ENCODE measurements at places on chromosomes 12 and 14. TPM values are rescaled to one million over a fixed set of nuclear protein-coding genes. Genes with fewer than 3 reads are reported as not detected.

AICDA gene
- not detected for total RNA-seq

DIO2 gene
- total RNA-seq, result 26.6 TPM

CDKL1 gene
- total RNA-seq, result not detected

PSME1 gene
- total RNA-seq, result 98.7 TPM

OTUB2 gene
- 4.1 TPM for total RNA-seq

GRCh38 chr12:123028475-123028874 is 48.0 kb downstream of the ARL6IP4 start:
- H3K4me1 ChIP-seq, result no peaks in the 10 kb centered on the region
- H3K4me3 ChIP-seq, result no peak overlapping the region
- H3K27ac ChIP-seq, result no peak overlapping the region
- no peak for DNase-seq
- peaks cover 3% of the 10 kb centered on the region for H3K36me3 ChIP-seq
- no peaks in the 10 kb centered on the region for H3K27me3 ChIP-seq

DNA sequence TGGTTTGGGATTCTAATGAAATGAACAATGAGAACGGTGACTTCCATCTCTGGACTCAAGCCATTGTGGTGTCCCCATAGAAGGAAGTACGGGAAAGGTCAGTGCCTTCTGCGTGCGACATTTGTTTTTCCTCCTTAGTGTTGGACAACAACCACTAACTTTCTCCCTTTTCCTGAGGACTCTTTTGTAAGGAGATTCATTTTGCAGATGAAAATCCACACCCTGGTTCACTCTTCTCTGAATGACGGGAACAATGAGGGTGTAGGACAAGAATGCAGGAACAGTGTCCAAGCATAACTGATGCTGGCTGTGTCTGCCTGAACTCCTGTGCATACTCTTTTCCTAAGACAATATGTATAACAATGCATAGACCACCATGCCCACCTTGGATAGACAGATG is 176.4 kb downstream of the STXBP6 start:
- H3K27ac ChIP-seq, result no peak overlapping the region
- no peak overlapping the region for H3K4me3 ChIP-seq
- no peaks in the 10 kb centered on the region for H3K36me3 ChIP-seq
- H3K27me3 ChIP-seq, result no peaks in the 10 kb centered on the region

- no peaks in the 10 kb centered on the region for H3K36me3 ChIP-seq
- DNase-seq, result no peak
- no peaks in the 10 kb centered on the region for H3K27me3 ChIP-seq
- no peaks in the 10 kb centered on the region for H3K4me1 ChIP-seq
- H3K4me3 ChIP-seq, result no peak overlapping the region
Observed at GRCh38 chr14:62003701-62004100, 241.5 kb downstream of the SNAPC1 start.

DNA sequence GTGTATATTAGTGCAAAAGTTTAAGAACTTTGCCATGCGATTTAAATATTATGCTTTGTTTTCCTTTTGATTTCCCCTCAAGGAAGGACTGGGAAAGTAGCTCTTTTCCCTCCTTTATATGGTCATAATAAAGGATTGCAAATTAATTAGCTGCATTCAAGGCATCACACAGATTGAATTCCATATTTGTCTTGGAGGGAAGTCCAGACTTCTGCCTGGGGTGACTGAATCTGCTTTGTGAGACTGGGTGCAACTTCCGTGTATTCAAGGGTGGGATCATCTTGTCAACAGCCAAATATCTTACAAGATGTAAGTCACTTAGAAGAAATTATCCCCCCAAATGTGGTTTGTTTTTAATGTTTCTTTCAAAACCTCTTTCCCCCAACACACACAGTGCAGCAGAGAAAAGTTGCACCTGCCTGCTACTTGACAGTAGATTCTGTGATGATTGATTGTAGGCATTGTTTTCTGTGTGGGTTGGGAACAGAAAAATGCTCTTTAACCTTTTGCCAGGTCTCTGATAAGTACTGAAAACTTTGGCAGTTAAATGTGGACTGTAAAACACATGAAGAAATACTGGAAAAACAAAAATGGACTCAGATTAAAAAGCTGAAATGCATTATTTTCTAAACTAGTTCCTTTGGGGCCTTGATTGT is 28.4 kb downstream of the STK38L start:
- H3K4me3 ChIP-seq, result no peak overlapping the region
- no peaks in the 10 kb centered on the region for H3K27me3 ChIP-seq
- H3K4me1 ChIP-seq, result peaks cover 66% of the 10 kb centered on the region

DNA sequence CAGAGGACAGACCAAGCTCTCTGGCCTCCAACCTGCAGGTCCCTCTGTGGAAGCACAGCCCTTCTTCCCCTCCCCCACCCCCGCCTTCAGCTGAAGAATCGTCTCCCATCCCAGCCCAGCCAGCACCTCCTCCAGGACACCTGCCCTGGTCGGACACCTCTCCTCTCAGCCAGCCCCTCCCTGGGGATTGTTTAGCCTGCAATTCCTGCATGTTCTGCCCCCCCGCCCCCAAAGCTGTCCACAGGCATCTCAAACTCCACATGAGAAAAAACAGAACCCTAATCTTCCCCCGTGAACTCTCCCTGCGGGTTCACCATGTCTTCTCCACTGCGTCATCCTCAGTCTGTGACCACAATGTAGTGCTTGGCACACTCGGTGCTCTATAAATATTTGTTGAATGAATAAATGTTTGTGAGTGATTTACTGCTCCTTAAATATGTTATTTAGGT is 24.1 kb downstream of the PRIMA1 start:
- no peaks in the 10 kb centered on the region for H3K27me3 ChIP-seq
- peaks cover 66% of the 10 kb centered on the region for H3K4me1 ChIP-seq
- peak overlapping the region; percentile 87 for H3K27ac ChIP-seq
- no peak overlapping the region for H3K4me3 ChIP-seq
- no peak for DNase-seq

DNA sequence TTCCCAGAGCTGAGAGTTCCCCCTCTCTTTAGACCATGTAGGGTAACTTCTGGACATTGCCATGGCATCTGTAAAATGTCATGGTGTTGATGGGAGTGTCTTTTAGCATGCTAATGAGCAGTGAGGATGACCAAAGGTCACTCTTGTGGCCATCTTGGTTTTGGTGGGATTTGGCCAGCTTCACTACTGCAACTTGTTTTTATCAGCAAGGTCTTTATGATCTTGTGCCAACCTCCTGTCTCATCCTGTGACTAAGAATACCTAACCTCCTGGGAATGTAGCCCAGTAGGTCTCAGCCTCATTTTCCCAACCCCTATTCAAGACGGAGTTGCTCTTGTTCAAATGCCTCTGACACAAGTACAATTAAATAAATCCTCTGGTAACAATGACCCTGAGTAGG is 244.4 kb downstream of the NEDD1 start:
- no peaks in the 10 kb centered on the region for H3K36me3 ChIP-seq
- no peak overlapping the region for H3K4me3 ChIP-seq
- DNase-seq, result no peak
- no peak overlapping the region for H3K27ac ChIP-seq
- H3K27me3 ChIP-seq, result no peaks in the 10 kb centered on the region

DNA sequence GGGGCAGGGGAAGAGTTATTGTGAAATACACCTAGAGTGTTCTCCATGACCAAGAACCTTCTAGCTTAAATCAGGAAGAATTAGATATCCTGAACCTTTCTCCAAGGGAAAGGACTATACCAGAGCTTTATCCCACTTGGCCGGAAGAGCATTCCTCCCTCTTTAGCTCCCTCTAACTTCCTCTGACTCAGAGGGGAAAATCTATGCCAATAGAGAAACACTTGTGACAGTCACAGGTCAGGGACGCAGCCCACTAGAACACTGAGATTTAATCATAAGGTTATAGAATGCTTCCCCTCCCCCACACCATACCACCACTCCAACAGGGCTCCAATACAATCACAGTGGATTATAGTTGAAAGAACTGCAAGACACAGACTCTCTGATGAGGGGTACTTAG is 55.4 kb upstream of the RFX4 start:
- H3K4me3 ChIP-seq, result no peak overlapping the region
- no peak overlapping the region for H3K27ac ChIP-seq
- H3K4me1 ChIP-seq, result no peaks in the 10 kb centered on the region
- H3K36me3 ChIP-seq, result no peaks in the 10 kb centered on the region
- no peaks in the 10 kb centered on the region for H3K27me3 ChIP-seq
- DNase-seq, result no peak

- H3K4me3 ChIP-seq, result no peak overlapping the region
- H3K27me3 ChIP-seq, result no peaks in the 10 kb centered on the region
- no peaks in the 10 kb centered on the region for H3K4me1 ChIP-seq
- H3K36me3 ChIP-seq, result no peaks in the 10 kb centered on the region
- peak; percentile 3 for DNase-seq
Observed at GRCh38 chr12:72618764-72619163, 346.6 kb downstream of the TRHDE start.

- no peaks in the 10 kb centered on the region for H3K36me3 ChIP-seq
- no peaks in the 10 kb centered on the region for H3K27me3 ChIP-seq
- peaks cover 4% of the 10 kb centered on the region for H3K4me1 ChIP-seq
- no peak for DNase-seq
Observed at GRCh38 chr12:47894068-47894467, 10.7 kb downstream of the VDR start.

- H3K4me1 ChIP-seq, result peaks cover 6% of the 10 kb centered on the region
- H3K27me3 ChIP-seq, result no peaks in the 10 kb centered on the region
- DNase-seq, result no peak
- no peak overlapping the region for H3K4me3 ChIP-seq
- no peaks in the 10 kb centered on the region for H3K36me3 ChIP-seq
- H3K27ac ChIP-seq, result no peak overlapping the region
Observed at GRCh38 chr14:75240781-75241180, 37.8 kb upstream of the FOS start.

- no peaks in the 10 kb centered on the region for H3K36me3 ChIP-seq
- H3K27me3 ChIP-seq, result no peaks in the 10 kb centered on the region
- no peak overlapping the region for H3K4me3 ChIP-seq
Observed at GRCh38 chr12:60035835-60036234, 440.0 kb downstream of the SLC16A7 start.

DNA sequence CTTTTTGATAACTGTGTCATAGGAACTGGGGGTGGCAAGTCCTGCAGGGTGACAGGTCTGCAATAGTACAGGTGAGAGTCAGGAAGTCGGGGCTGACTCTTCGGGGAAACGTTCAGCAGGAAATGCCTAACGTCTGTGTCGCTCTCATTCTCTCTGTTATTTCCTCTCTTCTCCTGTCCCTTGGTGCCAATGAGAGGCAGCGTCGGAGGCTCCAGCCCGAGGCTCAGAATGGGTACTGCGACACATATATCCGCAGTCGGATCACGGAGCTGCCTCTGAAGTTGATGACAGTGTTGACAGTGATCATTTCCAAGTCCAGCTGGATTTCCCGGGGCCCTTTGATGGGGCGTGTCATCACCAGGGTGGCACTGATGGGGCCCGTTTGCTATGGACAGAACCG is 2.7 kb upstream of the TC2N start:
- H3K27me3 ChIP-seq, result no peaks in the 10 kb centered on the region
- DNase-seq, result no peak
- H3K27ac ChIP-seq, result peak overlapping the region; percentile 71
- peaks cover 46% of the 10 kb centered on the region for H3K36me3 ChIP-seq
- peaks cover 44% of the 10 kb centered on the region for H3K4me1 ChIP-seq
- no peak overlapping the region for H3K4me3 ChIP-seq

DNA sequence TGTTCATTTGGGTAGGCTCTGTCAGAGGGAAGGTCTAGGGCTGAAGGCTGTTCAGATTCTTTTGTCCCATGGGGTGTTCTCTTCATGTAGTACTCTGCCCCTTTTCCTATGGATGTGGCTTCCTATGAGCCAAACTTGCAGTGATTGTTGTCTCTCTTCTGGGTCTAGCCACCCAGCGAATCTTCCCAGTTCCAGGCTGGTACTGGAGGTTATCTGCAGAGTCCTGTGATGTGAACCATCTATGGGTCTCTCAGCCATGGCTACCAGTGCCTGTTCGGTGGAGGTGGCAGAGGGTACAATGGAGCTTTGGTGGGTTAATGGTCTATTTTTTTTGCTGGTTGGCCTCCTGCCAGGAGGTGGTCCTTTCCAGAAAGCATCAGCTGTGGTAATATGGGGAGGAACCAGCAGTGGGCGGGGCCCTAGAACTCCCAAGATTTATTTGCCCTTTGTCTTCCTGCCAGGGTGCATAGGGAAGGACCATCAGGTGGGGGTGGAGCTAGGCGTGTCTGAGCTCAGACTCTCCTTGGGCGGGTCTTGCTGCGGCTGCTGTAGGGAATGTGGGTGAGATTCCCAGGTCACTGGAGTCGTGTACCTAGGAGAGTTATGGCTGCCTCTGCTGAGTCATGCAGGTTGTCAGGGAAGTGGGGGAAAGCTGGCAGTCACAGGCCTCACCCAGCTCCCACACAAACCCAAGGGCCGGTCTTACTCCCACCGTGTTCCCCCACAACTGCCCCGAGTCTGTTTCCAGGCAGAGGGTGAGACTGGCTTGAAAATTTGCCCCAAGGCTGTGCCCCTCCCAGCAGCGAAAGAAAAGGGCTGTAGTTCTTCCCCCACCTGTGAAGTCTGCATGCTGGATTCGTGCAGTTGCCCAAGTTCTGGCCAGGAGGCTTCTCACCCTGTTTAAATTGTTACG is 17.5 kb downstream of the MTRFR start:
- no peaks in the 10 kb centered on the region for H3K27me3 ChIP-seq
- H3K36me3 ChIP-seq, result peaks cover 26% of the 10 kb centered on the region
- DNase-seq, result peak; percentile 94
- H3K27ac ChIP-seq, result peak overlapping the region; percentile 91

DNA sequence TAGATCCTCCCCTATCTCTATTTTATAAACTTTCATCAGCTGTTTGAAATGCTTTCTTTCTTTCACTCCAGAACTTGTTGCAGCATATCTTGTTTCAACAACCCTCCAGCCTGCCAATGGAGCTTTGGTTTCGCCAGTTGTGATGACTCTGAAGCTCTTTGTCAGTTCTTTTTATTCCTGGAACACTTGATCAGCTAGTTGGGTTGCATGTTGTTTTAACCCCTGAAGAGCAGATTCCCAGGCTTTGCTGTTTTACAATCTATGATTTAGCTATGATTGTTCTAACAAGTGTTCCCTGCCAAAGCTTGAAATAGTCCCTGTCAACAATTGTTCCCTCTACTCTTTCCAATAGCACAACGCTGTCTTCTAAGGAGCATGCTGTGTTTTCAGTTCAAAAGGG is 50.6 kb upstream of the FUT8 start:
- no peaks in the 10 kb centered on the region for H3K36me3 ChIP-seq
- peak; percentile 60 for DNase-seq
- peak overlapping the region; percentile 63 for H3K27ac ChIP-seq

GRCh38 chr14:103949131-103949790 is 6.9 kb upstream of the RD3L start:
- H3K4me3 ChIP-seq, result no peak overlapping the region
- H3K27ac ChIP-seq, result no peak overlapping the region
- H3K27me3 ChIP-seq, result peaks cover 31% of the 10 kb centered on the region
- no peaks in the 10 kb centered on the region for H3K4me1 ChIP-seq

GRCh38 chr14:23299211-23299957 is 3.3 kb downstream of the PPP1R3E start:
- peaks cover 41% of the 10 kb centered on the region for H3K4me1 ChIP-seq
- H3K4me3 ChIP-seq, result peak overlapping the region; percentile 73
- peak overlapping the region; percentile 98 for H3K27ac ChIP-seq
- no peaks in the 10 kb centered on the region for H3K27me3 ChIP-seq

DNA sequence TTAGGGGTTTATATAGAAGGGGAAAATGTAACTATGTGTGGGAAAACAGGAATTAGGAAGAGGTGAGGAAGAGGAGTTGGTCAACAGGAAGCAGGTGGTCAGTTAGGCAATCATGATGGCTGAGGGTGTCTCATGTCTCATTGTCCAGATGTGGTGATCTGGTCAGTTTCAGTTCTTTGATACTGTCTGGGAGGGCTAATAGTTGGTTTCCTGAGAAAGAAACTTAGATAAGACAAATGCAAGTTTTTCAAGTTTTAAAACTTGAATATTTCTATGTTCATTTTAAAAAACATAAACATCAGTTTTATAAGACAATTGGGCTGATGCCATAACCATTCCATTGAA is 1121.8 kb upstream of the USP15 start:
- H3K36me3 ChIP-seq, result no peaks in the 10 kb centered on the region
- H3K27ac ChIP-seq, result no peak overlapping the region
- DNase-seq, result no peak
- no peak overlapping the region for H3K4me3 ChIP-seq
- H3K4me1 ChIP-seq, result no peaks in the 10 kb centered on the region
